Lower lobe of right lung (tissue), 2 donors: ENCODE measurements at places on chromosomes 1 and 21. TPM values are rescaled to one million over a fixed set of nuclear protein-coding genes. Genes with fewer than 3 reads are reported as not detected.

The DNAJC28 gene
- total RNA-seq, result 2.1 TPM

DNA sequence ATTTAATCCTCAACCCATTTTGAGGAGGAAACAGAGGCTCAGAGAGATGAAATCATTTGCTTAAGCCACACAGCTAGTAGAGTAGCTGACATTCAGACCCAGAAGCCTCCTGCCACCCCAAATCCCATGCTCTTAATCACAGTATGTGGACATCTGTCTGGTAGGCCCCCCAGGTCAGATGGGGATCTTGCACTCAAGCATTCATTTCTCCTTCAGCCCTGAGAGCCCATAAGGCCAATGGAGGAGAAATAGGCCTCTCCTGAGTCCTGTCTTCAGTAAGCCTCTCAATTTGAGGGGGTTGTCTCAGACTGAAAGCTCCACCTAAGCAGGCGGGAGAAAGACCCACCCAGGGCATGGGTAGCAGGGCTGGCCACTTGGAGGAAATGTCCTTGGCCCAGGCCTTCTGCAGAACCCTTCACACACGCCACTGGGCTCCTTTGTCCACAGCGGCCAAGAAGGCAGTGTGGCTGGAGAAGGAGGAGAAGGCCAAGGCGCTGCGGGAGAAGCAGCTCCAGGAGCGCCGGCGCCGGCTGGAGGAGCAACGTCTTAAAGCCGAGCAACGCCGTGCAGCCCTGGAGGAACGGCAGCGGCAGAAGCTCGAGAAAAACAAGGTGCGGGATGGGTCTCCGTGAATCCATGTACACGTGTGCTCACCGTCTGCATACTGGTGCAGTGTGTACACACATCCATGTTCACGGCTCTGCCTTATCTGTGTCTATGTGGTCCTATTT lies 16.2 kb downstream of the MAP7D1 start:
- H3K36me3 ChIP-seq, result peaks cover 88% of the 10 kb centered on the region
- H3K27me3 ChIP-seq, result no peaks in the 10 kb centered on the region
- no peak for DNase-seq
- H3K27ac ChIP-seq, result no peak overlapping the region
- no peak overlapping the region for H3K4me3 ChIP-seq
- H3K4me1 ChIP-seq, result peaks cover 23% of the 10 kb centered on the region

- H3K4me1 ChIP-seq, result peaks cover 6% of the 10 kb centered on the region
- H3K27ac ChIP-seq, result no peak overlapping the region
- H3K4me3 ChIP-seq, result no peak overlapping the region
- no peak for DNase-seq
- peaks cover 10% of the 10 kb centered on the region for H3K27me3 ChIP-seq
- H3K36me3 ChIP-seq, result no peaks in the 10 kb centered on the region
Observed at GRCh38 chr1:204357551-204358490, 1.9 kb downstream of the PLEKHA6 start.

The CNIH4 gene
- total RNA-seq, result 77.4 TPM

The SHE gene
- 40.1 TPM for total RNA-seq

The TRPM2 gene
- 17.9 TPM for total RNA-seq

The CHI3L1 gene
- 22.2 TPM for total RNA-seq

The CLEC20A gene
- not detected for total RNA-seq

- H3K27ac ChIP-seq, result no peak overlapping the region
- no peak for DNase-seq
- H3K4me3 ChIP-seq, result no peak overlapping the region
- H3K27me3 ChIP-seq, result no peaks in the 10 kb centered on the region
Observed at GRCh38 chr1:172916116-172916515, 134.6 kb downstream of the TNFSF18 start.
